HFFc6 (cell line): ENCODE measurements at places on chromosomes 13 and 19. TPM values are rescaled to one million over a fixed set of nuclear protein-coding genes. Genes with fewer than 3 reads are reported as not detected.
A peak's percentile ranks its signal among the peaks of the same experiment; 100 is the strongest.

Gene TEX26
- total RNA-seq: not detected in 3 replicates

DNA sequence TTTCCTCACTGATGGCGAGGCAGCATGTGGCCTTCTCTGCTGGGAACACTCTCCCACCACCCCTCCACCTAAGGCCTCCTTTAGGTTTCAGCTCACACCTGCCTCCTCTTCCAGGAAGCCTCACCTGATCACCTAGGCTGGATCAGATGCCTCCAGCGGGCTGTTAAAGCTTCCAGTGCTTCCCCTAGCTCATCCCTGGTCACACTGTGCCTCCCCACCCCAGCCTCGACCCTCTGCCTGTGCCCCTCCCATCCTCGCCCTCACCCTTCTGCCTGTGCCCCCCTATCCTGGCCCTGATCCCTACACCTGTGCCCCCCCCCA is 33.8 kb downstream of the MAP4K1 start:
- no peak for DNase-seq
- H3K4me3 ChIP-seq: no peak overlapping the region
- H3K27ac ChIP-seq: no peak overlapping the region
- no peaks in the 10 kb centered on the region for H3K36me3 ChIP-seq
- H3K4me1 ChIP-seq: no peaks in the 10 kb centered on the region

- H3K4me3 ChIP-seq: peak overlapping the region; percentile 87
- peaks cover 90% of the 10 kb centered on the region for H3K36me3 ChIP-seq
- peaks cover 23% of the 10 kb centered on the region for H3K4me1 ChIP-seq
- H3K27me3 ChIP-seq: peaks cover 12% of the 10 kb centered on the region
- no peak for DNase-seq
Observed at GRCh38 chr19:58003174-58003828, 681 bp upstream of the ZNF606 start.

Gene APOE
- 2.2 to 4.6 TPM (median 3.5 TPM) in 3 replicates for total RNA-seq

Gene TUBA3C
- not detected in 3 replicates for total RNA-seq

GRCh38 chr13:46496086-46496485 is 56.9 kb upstream of the LRCH1 start:
- H3K36me3 ChIP-seq: no peaks in the 10 kb centered on the region
- no peak overlapping the region for H3K27ac ChIP-seq
- peaks cover 11% of the 10 kb centered on the region for H3K4me1 ChIP-seq
- H3K4me3 ChIP-seq: no peak overlapping the region
- no peak for DNase-seq
- H3K27me3 ChIP-seq: peaks cover 12% of the 10 kb centered on the region

Gene IL12RB1
- total RNA-seq: not detected in 3 replicates

DNA sequence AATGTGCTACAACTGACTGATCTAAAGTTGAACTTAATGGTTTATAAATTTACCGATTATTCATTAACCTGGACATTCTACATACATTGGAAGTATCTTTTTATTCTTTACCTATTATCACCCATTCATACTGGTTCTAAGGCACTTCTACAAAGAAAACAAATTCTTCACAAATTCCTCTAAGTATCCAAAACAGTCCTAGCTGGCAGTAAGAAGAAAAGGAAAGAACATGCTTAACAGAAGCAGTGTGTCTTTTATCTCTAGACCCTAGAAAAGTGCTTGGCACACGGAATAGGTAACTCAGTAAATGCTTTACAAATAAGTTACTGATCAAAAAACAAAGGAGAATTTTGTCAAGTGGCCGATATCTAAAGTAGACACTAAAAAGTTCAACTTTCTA is 32.8 kb downstream of the TSC22D1 start:
- H3K27ac ChIP-seq: no peak overlapping the region
- peaks cover 5% of the 10 kb centered on the region; the same call in 1 of the 2 replicates for H3K36me3 ChIP-seq
- DNase-seq: no peak
- peaks cover 4% of the 10 kb centered on the region; the same call in 1 of the 2 replicates for H3K4me1 ChIP-seq
- no peak overlapping the region for H3K4me3 ChIP-seq

Gene TLE5
- 334 to 344 TPM (median 343 TPM) in 3 replicates for total RNA-seq

GRCh38 chr13:49877629-49878218 is 58.4 kb downstream of the SPRYD7 start:
- no peak overlapping the region for H3K27ac ChIP-seq
- DNase-seq: peak; percentile 12
- H3K27me3 ChIP-seq: peaks cover 11% of the 10 kb centered on the region
- no peak overlapping the region for H3K4me3 ChIP-seq
- peaks cover 45% of the 10 kb centered on the region for H3K36me3 ChIP-seq
- no peaks in the 10 kb centered on the region for H3K4me1 ChIP-seq

DNA sequence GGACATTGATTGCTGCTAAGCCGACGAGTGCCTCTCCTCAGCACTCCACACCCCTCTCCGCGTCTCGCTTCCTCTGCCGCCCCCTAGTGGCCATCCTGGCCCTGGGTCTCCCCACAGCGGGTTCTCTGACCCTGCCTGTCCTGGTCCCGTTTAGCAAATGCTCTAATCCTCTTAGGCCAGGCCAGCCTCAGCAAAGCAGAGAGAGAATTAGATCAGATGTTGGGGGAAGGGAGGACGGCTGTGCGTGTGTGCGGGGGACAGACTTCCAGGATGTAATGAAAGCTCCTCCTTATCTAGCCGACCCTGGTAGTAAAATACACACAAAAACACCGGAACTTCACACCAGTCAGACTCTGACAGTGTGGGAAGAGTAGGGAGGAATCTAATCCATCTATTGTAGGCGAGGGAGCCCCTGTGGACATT is 4.5 kb downstream of the TPRX2 start:
- peaks cover 9% of the 10 kb centered on the region for H3K27me3 ChIP-seq
- H3K27ac ChIP-seq: no peak overlapping the region
- H3K4me1 ChIP-seq: peaks cover 7% of the 10 kb centered on the region
- DNase-seq: peak; percentile 59

- H3K4me1 ChIP-seq: peaks cover 14% of the 10 kb centered on the region
- H3K27me3 ChIP-seq: peaks cover 5% of the 10 kb centered on the region
- H3K27ac ChIP-seq: peak overlapping the region; percentile 99
- DNase-seq: peak; percentile 43
Observed at GRCh38 chr13:96052656-96053002, 572 bp downstream of the UGGT2 start.

GRCh38 chr19:5455367-5456129 is at the start of gene ZNRF4:
Gene ZNRF4, plus strand, starts transcription at chr19:5455417. Its CDS starts 75 bp downstream, at chr19:5455492.
- no peak within 1 kb of the TSS for H3K27ac ChIP-seq
- DNase-seq: no peak
- H3K4me1 ChIP-seq: no peaks in the 10 kb centered on the region
- no peaks in the 10 kb centered on the region for H3K36me3 ChIP-seq

GRCh38 chr19:13619203-13619632 is 112.9 kb upstream of the CACNA1A start:
- H3K4me1 ChIP-seq: peaks cover 65% of the 10 kb centered on the region
- H3K27me3 ChIP-seq: peaks cover 3% of the 10 kb centered on the region
- DNase-seq: peak; percentile 12

Gene VSTM2B
- total RNA-seq: not detected in 3 replicates

- H3K27me3 ChIP-seq: peaks cover 31% of the 10 kb centered on the region
- DNase-seq: no peak
Observed at GRCh38 chr13:20411638-20412342, 113.9 kb downstream of the CRYL1 start.

GRCh38 chr13:19861762-19862161 is 1.7 kb downstream of the ZMYM5 start:
- peaks cover 24% of the 10 kb centered on the region for H3K4me1 ChIP-seq
- peak overlapping the region; percentile 89 for H3K4me3 ChIP-seq
- no peak for DNase-seq

GRCh38 chr13:95050800-95051615 is 250.2 kb downstream of the ABCC4 start:
- DNase-seq: no peak
- peaks cover 30% of the 10 kb centered on the region for H3K36me3 ChIP-seq

- DNase-seq: no peak
- no peak overlapping the region for H3K27ac ChIP-seq
- peaks cover 54% of the 10 kb centered on the region for H3K4me1 ChIP-seq
- H3K4me3 ChIP-seq: no peak overlapping the region
Observed at GRCh38 chr13:73162912-73163911, 104.4 kb downstream of the KLF5 start.

DNA sequence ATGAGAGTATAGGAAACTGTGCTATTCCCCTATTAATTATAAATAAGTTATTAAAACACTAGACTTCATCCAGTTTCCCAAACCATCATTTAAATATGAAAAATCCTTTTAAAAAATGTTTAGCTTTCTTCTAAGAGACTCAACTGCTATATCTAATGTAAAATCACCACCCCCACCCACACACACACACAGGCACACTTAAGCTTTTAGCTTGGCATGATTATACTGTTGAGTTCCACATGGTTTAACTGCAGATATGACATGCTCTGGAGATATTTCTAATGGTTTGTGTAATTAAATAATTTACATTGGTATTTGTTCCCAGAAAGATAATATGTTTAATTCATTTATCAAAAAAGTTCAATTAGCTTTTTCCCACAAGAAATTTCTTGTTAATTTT is 1700.1 kb upstream of the SLC10A2 start:
- DNase-seq: no peak
- peaks cover 6% of the 10 kb centered on the region; the same call in 1 of the 2 replicates for H3K4me1 ChIP-seq

Gene ATP8A2
- total RNA-seq: not detected in 3 replicates
